ENCODE measurements at places on chromosomes 5 and 9.
A peak's percentile ranks its signal among the peaks of the same experiment; 100 is the strongest.

DNA sequence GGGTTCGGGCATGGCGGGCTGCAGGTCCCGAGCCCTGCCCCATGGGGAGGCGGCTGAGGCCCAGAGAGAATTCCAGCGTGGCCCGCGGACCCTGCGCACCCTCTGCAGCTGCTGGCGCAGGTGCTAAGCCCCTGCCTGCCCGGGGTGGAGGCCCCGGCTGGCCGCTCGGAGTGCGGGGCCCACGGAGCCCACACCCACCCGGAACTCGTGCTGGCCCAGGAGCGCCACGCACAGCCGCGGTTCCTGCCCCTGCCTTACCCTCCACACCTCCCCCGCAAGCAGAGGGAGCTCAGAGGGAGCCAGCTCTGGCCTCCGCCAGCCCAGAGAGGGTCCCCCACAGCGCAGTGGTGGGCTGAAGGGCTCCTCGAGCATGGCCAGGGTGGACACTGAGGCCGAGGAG is 75.3 kb downstream of the MRPS30 start:
- DNase-seq = no peak

GRCh38 chr5:80153586-80154126 is 102.2 kb downstream of the SERINC5 start:
- DNase-seq = no peak

DNA sequence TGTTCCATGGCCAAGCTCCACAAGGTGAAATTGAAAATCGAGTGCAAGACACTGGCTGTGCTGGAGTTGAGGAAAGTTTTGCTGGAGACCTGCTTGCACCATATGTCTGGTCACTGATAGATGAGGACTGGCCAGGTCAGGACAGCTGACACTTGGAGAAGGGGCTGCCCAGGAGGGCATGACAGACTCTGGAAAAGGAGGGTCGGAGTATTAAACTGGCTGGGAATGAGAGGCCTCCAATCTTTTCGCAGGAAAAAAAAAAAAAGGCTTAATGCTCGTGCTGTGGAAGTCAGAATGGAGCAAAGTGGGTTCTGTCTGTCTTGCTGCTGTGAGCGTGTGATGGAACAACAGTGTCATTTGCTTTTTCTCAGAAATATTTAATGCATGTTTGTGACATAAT is 5.5 kb downstream of the TENT4A start:
- no peak for DNase-seq

DNA sequence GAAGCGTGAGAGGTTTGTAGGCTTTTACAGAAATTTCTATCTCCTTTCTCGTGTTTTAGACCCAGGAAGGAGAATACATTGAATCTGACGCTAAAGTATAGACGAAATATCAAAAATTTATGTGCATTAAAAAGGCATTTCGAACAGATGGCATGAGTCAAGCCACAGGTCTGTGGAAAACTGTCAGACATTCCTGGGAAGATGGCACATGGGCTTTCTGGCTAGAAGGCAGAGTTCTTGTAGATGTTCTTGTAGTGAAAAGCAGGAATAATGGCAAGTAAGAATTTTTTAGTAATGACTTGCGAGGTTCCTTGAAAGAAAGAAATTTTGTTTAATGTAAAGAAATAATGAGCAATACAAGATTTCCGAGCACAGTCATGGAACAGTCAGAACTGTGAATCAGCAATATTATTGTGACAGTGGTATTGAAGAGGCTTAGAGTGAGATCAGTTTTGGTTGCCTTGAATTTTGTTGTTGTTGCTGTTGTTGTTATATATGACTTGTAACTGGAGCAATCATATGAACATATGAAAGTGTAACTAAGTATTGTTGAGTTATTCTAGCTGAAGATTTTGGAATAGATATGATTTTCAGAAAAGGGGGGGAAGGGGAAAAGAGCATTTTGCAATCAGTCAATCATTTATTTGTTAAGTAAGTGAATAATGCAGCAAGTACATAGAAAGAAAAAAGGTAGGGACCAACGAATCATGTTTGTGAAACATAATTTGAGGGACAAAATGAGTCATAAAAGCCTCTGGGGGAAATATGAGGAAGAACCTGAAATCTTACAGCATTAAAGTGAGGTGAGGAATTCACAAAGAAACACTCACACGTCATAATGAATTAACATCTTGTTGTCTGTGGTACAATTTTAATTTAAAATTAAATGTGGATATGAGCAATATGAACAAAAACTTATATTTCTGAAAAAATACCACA is 339.0 kb upstream of the CTNND2 start:
- DNase-seq = peak; percentile 33

DNA sequence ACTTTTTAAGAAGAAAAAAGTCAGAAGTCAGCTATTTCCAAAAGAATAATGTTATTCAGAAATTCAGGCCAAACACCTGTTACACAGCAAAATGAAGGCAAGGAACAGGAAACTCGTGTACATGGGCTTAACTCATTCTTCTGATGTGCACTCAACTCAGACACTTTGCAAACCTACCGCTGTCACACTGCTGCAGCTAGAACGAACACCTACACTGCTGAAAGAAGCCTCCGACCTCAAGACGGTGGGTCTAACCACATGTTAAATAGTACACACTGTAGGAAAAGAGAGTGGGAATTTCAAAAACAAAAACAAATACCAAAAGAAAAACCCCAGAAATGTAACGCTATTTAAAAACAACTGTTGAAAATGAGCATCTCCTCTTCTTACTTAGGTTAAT is 384.5 kb downstream of the IRX1 start:
- no peak for DNase-seq

- no peak for DNase-seq
Observed at GRCh38 chr5:148615644-148616275, 38.6 kb downstream of the HTR4 start.

GRCh38 chr9:14348123-14348372 is 34.1 kb upstream of the NFIB start:
- no peak for DNase-seq
